ENCODE measurements at places on chromosomes 6 and 20.

DNA sequence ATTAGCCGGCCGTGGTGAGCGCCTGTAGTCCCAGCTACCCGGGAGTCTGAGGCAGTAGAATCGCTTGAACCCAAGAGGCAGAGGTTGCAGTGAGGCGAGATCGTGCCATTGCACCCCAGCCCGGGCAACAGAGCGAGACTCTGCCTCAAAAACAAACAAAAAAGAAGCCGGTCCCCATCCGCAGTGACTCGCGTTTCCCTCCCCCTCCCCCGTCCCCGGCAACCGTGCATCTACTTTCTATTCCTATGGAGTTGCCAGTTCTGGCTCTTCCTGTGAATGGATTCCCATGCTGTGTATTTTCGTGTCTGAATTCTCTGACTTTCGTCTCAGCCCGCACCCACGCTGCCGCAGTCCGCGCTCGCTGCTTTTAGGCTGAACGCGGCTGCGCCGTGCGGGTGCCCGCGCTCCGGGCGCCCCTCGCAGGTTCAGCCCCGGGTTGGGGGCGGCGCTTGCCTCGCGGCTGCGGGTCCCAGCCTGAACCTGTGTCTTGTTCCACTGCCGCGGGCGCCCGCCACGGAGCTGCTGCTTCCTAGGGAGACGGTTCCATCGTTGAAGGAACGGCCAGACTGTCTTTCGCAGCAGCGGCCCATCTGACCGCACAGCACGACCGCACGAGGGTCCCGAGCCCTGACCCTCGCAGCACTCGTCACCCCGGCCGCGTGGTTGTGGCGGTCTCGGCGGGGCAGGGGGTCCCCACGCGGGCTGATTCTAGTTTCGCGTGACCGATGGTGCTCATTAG lies 1.1 kb upstream of the MRGBP start:
- DNase-seq = peak; percentile 57

- no peak for DNase-seq
These were observed 8.6 kb downstream of the CEP57L1 start for GRCh38 chr6:109103942-109104341.

GRCh38 chr6:137417396-137417795 lies 76.8 kb downstream of the OLIG3 start:
- no peak for DNase-seq

- no peak for DNase-seq
These were observed 608.6 kb downstream of the UTRN start for GRCh38 chr6:144893680-144894151.

DNA sequence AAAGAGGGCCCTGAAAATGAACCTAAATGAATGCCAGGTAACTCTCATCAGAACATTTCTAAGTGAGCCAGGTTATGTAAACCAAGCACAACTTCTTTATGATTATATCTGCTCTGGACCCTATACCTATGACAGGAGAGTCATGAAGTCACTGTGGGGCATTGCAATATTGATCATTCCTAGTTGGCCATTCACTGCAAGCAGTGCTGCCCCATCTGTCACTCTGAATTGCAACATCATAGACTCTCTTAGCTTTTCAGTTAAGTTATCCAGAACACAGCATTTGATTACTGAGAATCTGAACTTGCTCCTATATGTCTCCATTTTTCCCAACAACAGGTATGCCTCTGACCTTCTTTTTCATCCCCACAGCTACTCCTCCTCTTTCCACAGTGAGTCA lies 3.3 kb downstream of the COL21A1 start:
- DNase-seq = no peak

DNA sequence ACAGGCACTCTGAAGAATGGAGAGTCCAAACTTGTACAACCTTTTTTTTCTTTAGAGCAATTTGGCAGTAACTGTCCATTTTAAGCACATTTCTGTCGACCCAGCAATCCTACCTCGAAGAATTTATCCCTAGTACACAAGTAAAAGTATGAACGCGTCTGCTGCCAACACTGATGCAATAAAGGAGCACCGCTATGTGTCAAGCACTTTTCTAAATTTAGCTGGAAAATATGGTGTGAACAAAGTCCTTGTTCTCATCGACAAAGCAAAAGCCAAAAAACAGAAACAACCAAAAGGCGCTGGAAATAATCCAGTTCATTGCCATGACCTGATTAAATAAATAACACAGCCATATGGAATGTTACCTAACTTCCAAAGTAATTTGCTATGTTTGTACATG lies 1.1 kb downstream of the DPM1 start:
- DNase-seq = no peak

DNA sequence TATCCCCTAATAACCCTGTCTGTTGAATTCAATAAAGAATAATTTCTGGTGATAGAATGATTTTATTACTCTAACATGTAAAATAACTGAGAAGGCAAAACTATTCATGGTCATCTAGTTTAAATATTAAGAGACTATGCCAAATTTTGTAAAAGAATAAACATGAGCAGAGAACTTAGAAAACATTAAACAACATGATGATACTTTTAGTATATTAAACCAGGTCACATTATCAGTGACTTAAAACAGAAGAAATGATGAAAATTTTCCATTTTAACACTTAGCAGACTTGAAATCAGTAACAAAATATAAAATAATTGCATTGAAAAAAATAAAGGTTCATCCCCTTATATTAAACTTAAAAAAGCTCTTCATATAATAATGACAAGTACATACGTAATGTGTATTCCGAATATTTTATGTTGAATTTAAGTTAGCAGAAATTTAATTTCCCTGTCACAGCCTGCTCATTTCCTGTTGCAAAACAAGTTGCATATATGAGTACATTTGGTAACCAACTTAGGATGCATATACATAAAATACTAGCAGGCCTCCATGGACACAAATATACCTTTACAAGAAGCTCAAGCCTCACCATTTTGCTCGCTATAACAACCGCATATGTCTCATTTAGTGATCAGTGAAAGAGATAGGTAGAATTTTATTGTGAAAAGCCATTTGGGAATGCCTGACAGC lies 40.6 kb downstream of the DTNBP1 start:
- DNase-seq = no peak

- DNase-seq = no peak
These were observed 39.2 kb downstream of the MMUT start for GRCh38 chr6:49423817-49424216.

DNA sequence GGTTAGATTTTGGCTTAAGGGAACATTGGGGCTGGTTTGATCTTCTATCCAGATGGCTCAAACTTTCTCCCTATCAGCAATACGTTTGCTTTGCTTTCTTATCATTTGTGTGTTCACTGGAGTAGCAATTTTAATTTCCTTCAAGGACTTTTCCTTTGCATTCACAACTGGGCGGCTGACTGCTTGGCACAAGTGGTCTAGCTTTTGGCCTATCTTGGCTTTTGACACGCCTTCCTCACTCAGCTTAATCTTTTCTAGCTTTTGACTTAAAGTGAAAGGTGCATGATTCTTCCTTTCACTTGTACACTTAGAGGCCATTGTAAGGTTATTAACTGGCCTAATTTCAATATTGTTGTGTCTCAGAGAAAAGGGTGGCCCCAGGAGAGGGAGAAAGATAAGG lies 254.9 kb downstream of the PLCB1 start:
- DNase-seq = no peak

DNA sequence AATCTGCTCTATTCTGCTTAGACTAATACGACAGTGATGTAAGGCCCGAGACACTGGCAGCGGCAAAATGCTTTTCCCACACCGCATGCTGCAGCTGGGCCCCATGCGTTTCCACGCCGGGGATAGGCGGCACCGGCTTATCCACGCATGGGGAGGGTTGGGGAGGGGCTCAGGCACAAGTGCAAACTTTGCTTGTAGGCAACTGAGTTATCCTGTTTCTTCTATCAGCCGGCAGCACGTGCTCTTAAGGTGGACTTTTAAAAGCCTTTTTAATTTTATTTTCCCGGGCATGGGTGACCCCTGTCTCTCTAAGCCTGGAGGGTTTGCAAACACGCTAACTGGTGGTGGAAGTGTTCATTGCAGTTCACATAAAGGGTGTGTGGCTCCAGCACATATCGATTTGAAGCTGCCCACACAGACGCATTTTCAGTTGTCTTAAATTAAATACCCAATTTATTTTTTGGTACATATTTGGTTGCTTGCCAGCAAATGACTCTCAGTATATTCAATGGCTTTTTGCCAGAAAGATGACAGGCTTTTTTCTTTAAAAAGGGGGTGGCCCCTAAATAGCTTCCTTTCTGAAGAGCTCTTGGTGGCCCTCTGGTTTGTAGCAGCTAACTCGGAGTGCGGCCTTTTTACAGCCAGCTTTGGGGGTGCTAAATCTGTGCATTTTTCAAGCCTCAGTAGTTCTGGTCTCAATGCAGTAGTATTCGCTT lies 561.8 kb upstream of the AGPAT4 start:
- DNase-seq = no peak
